Endothelial cell of umbilical vein (primary cell): ENCODE measurements at places on chromosomes 3 and 15. TPM values are rescaled to one million over a fixed set of nuclear protein-coding genes. Genes with fewer than 3 reads are reported as not detected.

Gene SPATA12
- 0.14 TPM in 1 of 2 replicates, not detected in the other for total RNA-seq

Gene MCTP2
- total RNA-seq, result 0.75 and 1.6 TPM in 2 replicates

Gene WDR73
- 28.2 and 29.1 TPM in 2 replicates for total RNA-seq

Gene KIF23
- 55.7 and 64.7 TPM in 2 replicates for total RNA-seq

Gene CRABP1
- total RNA-seq, result not detected in 2 replicates

DNA sequence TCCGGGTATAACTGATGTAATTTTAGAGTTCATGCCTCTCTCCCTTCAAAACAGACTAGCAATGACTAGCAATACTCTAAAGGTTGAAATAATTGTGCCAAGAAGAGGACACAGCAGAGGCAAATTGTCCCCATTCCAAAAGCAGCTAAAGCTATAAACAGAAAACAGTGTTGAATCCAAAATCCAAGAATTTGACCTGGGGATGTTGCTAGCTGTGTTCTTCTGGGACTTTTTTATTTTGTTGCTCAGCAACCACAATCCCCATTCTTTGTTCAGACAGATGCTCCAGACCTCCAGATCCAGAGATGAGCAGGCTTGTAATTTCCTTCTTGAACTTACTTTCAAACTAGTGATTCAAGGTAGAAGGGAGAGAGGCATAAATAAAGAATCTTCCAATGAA lies 191.5 kb downstream of the FOXB1 start:
- H3K4me1 ChIP-seq, result no peaks in the 10 kb centered on the region
- H3K36me3 ChIP-seq, result no peaks in the 10 kb centered on the region
- no peak overlapping the region for H3K27ac ChIP-seq
- H3K4me3 ChIP-seq, result no peak overlapping the region
- DNase-seq, result no peak

DNA sequence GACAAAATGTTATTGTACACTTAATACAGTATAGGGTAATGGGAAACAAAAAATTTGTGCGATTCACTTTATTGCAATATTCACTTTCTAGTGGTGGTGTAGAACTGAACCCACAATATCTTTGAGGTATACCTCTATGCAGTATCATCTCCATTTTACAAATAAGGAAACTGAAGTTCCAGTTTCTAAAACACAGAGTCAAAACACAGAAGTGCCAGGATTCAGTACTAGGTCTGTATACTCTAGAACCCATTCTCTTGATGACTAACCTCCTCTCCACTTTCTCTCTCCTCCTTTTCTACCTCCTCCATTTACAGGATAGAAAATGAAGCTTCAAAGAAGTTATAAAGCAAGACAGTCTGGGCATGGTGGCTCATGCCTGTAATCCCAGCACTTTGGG lies 62.2 kb downstream of the MB21D2 start:
- H3K27me3 ChIP-seq, result no peaks in the 10 kb centered on the region
- H3K4me3 ChIP-seq, result no peak overlapping the region
- H3K4me1 ChIP-seq, result peaks cover 33% of the 10 kb centered on the region
- no peak for DNase-seq

- no peaks in the 10 kb centered on the region for H3K27me3 ChIP-seq
- no peak overlapping the region for H3K4me3 ChIP-seq
- no peak overlapping the region for H3K27ac ChIP-seq
- peaks cover 6% of the 10 kb centered on the region for H3K36me3 ChIP-seq
- peaks cover 6% of the 10 kb centered on the region for H3K4me1 ChIP-seq
Measured at GRCh38 chr3:132536442-132537153, 60.5 kb upstream of the ACKR4 start.

GRCh38 chr3:184659797-184660301 lies 52.0 kb downstream of the MAGEF1 start:
- no peak overlapping the region for H3K4me3 ChIP-seq
- no peaks in the 10 kb centered on the region for H3K27me3 ChIP-seq
- H3K4me1 ChIP-seq, result no peaks in the 10 kb centered on the region

DNA sequence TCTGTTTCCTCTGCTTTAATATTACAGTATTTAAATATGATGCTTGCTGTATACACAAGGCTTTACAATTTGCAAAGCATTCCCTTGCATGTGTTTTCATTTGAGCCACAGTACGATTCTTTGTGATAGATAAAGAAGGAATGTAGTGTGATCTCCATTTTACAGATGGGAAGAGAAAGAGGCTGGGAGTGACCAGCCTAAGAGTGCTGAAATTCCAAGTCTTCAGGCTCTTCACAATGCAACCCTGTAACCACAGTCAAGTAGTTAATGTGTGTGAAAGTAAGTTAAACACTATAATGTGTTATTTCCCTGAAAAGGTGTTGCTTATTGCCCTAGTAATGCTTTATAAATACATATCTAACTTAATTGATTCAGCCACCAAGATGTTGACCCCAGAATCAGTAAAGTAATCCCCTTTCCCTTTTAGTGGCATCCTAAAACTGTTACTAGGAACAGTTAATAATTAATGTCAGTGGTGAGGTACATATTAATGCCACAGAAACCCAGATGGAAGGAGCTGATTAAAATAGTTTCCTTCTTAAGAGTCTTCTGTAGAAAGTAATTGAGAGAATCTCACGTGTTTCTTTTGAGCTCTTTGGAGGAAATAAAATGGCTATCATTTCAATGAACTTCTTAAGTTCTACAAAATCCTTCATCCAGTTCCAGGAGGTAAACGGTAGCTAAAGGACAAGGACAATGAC lies 110.4 kb downstream of the IL12A start:
- no peaks in the 10 kb centered on the region for H3K4me1 ChIP-seq
- H3K36me3 ChIP-seq, result no peaks in the 10 kb centered on the region
- no peak for DNase-seq
- no peak overlapping the region for H3K27ac ChIP-seq
- H3K27me3 ChIP-seq, result peaks cover 4% of the 10 kb centered on the region
- H3K4me3 ChIP-seq, result no peak overlapping the region

DNA sequence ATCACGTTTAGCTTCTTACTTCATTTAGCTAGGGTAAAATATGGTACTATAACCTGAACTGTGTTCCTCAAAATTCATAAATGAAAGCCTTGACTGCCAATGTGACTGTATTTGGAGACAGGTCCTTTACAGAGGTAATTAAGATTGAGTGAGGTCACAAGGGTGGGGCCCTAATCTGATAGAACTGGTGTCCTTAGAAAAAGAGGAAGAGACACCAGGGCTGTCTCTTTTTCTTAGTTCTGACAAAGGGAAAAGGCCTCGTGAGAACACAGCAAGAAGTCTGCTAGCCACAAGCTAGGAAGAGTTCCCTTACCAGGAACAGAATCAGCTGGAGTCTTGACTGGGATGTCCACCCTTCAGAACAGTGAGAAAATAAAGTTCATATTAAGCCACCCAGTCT lies 162.7 kb downstream of the GMNC start:
- DNase-seq, result no peak
- peaks cover 2% of the 10 kb centered on the region for H3K27me3 ChIP-seq
- no peak overlapping the region for H3K27ac ChIP-seq

GRCh38 chr3:59046839-59047238 lies 3.0 kb downstream of the CFAP20DC start:
- no peak overlapping the region for H3K4me3 ChIP-seq
- DNase-seq, result no peak
- peaks cover 6% of the 10 kb centered on the region for H3K4me1 ChIP-seq
- no peaks in the 10 kb centered on the region for H3K27me3 ChIP-seq
- H3K27ac ChIP-seq, result no peak overlapping the region

DNA sequence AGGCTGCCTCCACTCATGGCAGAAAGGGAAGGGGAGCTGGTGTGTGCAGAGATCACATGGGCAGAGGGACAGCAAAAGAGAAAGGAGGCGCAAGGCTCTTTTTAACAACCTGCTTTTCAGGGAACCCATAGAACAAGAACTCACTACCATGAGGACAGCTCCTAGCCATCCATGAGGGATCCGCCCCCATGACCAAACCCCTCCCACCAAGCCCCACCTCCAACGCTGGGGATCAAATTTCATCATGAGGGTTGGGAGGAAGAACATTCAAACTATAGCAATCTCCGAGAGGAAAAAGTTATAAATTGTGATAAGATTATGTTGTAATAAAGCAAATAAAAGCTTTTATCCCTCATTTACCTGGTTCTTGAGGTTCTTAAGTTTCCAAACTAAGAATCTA lies 84.7 kb upstream of the LMCD1 start:
- H3K4me1 ChIP-seq, result no peaks in the 10 kb centered on the region
- H3K27ac ChIP-seq, result no peak overlapping the region
- no peaks in the 10 kb centered on the region for H3K27me3 ChIP-seq
- DNase-seq, result peak; percentile 39
- no peak overlapping the region for H3K4me3 ChIP-seq

DNA sequence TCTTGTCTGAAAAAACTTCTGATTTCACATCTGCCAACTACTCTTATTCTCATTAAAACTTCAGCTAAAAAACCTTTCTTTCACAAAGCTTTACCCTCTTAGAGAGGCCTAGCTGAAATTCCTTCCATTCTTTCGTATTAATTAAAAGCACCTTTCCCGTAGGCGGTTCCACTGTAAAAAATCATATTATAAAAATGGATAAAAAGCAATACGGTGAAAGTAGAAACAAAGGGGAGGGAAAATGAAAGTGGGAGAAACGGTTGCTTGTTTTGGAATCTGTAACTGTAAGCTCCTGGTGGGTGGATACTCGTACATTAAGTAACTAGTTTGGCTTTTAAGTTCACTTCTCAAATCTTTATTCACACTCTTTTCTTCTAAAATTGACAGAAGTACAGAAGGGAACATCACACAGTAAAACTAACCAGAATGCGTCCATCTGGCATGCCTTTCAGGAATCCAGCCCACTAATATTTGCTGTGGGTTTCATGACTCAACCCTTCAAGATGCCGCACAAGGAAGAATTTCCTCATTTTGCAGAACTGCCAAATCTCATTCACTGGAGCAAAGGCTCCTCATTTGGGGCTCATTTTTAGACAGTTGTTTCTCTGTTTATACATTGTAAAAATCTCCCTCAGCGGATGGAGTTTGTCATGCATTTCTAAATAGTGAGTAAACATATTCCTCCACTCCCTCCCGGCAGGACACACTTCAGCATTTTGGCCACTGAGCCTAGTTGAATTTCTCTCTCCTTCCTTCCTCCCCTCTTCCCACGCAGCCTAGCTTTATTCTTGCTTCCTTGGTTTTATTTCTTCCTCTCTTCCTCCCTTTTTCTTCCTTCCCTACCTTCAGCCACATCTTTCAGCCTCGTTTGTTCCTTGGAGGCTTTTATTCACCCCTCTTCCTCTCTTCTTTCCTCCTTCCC lies 419.5 kb upstream of the NAALADL2 start:
- no peaks in the 10 kb centered on the region for H3K27me3 ChIP-seq
- peak overlapping the region; percentile 78 for H3K4me3 ChIP-seq
- H3K4me1 ChIP-seq, result peaks cover 21% of the 10 kb centered on the region
- DNase-seq, result peak; percentile 84
- no peaks in the 10 kb centered on the region for H3K36me3 ChIP-seq

GRCh38 chr3:121491683-121492320 lies 54.0 kb downstream of the POLQ start:
- no peak for DNase-seq
- no peak overlapping the region for H3K27ac ChIP-seq
- no peaks in the 10 kb centered on the region for H3K36me3 ChIP-seq
- no peak overlapping the region for H3K4me3 ChIP-seq

DNA sequence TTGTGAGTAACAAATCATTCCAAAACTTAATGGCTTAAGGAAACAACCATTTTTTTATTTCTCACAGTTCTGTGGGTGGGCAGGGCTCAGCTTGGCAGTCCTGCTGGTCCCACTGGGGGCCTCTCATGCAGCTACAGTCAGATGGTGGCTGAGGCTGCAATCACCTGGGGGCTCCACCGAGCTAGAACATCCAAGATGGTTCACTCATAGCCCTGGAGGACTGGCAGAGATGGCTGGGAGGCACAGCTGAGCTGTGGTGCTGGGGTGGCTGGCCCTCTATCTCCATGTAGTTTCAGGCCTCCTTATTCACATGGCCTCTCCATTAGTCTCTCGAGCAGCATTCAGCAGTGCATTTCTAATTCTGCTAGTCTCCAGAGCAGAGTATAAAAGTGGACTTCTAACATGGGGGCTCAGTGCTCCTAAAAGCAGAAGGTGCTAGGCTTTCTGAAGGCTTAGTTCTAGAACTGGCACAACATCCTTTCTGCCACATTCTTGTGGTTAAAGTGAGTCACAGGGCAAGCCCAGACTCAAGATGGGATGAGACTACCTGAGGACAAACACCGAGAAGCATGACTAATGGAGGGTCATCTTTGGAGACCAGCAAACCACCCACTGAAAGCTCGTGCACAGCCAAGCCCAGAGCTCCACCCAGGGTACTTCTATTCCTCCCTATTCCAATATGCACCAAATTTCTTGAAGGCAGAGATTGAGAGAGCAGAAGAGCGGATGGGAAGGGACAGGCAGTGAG lies 6.3 kb downstream of the CAV3 start:
- no peaks in the 10 kb centered on the region for H3K27me3 ChIP-seq
- DNase-seq, result no peak
- no peak overlapping the region for H3K4me3 ChIP-seq
- no peaks in the 10 kb centered on the region for H3K36me3 ChIP-seq
